ENCODE measurements at places on chromosomes 12 and 14.

DNA sequence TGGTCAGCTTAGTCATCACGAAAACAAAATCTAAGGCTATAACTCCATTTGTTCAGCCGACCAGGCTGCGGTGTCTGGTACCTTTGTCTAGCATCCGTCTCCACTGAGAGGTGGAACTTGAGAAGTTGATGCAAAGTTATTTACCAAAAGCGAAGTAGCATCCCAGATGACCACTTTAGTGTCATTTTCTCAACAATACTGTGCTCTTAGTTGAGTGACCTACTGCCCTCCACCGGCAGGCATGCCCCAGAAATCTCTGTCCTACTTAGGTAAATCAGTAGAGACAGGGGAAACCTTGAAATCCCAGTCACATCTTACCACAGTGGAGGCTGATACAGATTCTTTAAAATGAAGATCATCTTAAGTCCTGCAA is 1.3 kb upstream of the ST8SIA1 start:
- no peak for DNase-seq

DNA sequence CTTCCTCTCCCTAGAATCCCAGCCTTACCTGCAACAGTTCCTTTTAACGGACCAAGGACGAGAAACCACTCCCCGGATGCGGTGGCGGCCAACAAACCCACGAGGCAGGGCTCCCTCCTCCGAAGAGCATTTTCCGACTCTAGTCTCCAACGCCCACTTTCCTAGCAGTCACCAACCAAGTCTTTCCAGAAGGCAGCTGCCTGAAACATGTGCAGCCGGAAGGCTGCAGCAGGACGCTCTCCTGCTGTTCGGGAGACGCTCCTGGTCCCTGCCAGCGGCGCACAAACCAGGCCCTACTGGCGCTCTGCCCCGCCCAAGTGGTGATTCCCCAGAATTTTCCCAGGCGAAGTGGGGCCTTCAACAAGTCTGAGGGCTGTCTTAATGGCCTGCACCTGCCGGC is 21.1 kb upstream of the ADAM20 start:
- no peak for DNase-seq

DNA sequence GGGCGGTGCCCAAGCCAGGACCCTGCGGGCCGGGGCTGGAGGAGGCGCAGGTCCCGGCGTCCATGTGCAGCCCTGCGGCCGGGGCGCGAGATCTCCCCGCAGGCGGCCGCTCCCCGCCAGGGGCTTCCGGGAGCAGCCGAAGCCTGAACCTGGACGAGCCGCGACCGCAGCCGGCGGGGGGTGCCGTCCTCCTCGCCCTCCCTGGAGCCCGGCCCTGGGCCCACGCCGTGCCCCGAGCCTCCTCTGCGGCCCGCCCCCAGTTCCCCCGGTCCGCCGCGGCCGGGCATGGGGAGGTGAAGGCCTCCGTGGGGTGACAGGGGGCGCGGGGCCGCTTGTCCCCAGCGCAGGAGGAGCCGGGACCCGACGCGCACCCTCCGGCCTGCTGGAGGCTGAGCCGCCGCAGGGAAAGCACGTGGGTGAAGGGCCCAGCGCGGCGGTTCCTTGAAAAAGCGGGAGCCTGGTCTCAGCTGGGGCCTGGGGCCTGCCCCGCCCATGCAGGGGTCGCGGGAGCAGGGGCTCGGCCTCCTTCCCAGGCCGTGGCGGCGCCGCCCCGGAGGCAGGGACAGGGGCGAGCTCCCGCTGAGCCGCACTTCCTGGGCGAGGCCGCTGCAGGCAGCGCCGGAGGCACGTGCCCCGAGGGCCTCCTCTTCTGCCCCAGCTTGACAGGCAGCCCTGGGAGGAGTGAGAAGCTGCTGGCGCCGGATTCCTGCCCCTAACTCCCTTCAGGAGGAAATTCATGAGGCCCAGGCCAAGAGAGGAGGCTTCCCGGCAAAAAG is 55.6 kb upstream of the PPP2R5C start:
- DNase-seq = peak; percentile 48

GRCh38 chr12:26524862-26525465 is 308.0 kb downstream of the ITPR2 start:
- DNase-seq = no peak

DNA sequence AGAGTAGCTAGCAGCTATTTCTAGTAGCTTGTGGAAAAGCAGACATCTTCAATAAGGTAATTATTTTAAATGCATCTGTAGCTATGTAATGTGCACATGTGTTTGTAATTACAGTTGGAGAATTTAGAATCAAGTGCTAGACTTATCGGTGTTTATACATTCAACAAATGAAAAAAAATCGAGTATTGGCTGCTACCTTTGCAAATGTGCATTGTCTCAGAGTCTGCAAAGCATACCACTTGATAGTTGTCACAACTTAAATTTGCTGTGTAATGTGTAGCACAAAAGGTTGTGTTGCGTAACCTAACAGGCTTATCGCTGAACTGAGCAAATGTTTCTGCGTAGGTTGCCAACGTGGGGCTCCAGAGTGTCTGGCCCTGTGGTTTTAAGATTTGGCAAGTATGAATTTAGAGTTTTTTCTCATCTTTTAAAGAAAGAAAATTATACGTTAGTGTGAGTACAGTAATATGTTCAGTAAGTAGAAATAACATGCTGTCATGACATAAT is 44.3 kb downstream of the TMTC2 start:
- no peak for DNase-seq

DNA sequence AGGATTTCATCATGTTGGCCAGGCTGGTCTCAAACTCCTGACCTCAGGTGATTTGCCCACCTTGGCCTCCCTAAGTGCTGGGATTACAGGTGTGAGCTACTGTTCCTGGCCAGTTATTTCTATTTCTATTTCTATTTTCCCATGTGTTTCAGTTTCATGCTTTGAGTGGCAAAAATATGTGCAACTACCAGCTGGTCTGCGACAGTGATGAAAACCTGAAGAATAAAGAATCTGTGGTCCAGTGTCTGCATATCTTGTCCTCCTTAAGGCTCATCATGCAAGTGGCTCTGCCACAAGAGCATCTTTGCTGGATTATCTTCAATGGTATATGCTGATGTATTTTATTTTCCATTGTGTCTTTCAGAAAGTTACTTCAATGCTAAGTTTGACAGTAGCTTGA is 17.4 kb downstream of the CFAP54 start:
- no peak for DNase-seq

- no peak for DNase-seq
Measured at GRCh38 chr12:113639474-113639873, 167.8 kb upstream of the LHX5 start.

GRCh38 chr12:126727218-126728075 is 1539.5 kb upstream of the TMEM132C start:
- no peak for DNase-seq

GRCh38 chr12:80968326-80968725 is 30.6 kb upstream of the LIN7A start:
- DNase-seq = no peak

- DNase-seq = no peak
Measured at GRCh38 chr12:78933014-78933413, 68.4 kb downstream of the SYT1 start.

All from activated T-cell treated with anti-CD3 and anti-CD28 coated beads for 1 hour (primary cell).